Vagina (tissue), 2 donors: ENCODE measurements at places on chromosomes 5 and 9. TPM values are rescaled to one million over a fixed set of nuclear protein-coding genes. Genes with fewer than 3 reads are reported as not detected.

Gene ANKRD31
- total RNA-seq = 1.2 TPM

- H3K4me3 ChIP-seq = no peak overlapping the region
- H3K36me3 ChIP-seq = no peaks in the 10 kb centered on the region
- no peaks in the 10 kb centered on the region for H3K4me1 ChIP-seq
- H3K27ac ChIP-seq = no peak overlapping the region
- no peak for DNase-seq
These were observed 4.8 kb downstream of the DNAH5 start for GRCh38 chr5:13939638-13940037.

DNA sequence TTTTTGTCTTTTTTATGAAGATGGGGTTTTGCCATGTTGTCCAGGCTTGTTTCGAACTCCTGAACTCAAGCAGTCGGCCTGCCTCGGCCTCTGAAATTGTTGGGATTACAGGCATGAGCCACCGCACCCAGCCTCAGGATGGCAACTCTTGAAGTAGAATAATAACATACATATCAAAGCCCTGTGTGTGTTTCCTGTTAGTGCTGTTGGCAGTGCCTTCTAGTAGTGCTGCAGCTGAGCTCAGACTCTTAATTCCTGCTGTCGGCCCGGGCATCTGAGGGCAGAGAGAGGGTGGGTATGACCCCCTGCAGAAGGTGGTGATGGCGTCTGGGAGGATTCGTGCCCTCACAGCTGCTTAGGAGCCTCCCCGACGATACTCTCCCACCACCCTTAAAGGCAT lies 227.2 kb downstream of the PDZD2 start:
- no peaks in the 10 kb centered on the region for H3K36me3 ChIP-seq
- H3K4me1 ChIP-seq = no peaks in the 10 kb centered on the region
- H3K4me3 ChIP-seq = no peak overlapping the region
- H3K27me3 ChIP-seq = no peaks in the 10 kb centered on the region
- H3K27ac ChIP-seq = no peak overlapping the region

DNA sequence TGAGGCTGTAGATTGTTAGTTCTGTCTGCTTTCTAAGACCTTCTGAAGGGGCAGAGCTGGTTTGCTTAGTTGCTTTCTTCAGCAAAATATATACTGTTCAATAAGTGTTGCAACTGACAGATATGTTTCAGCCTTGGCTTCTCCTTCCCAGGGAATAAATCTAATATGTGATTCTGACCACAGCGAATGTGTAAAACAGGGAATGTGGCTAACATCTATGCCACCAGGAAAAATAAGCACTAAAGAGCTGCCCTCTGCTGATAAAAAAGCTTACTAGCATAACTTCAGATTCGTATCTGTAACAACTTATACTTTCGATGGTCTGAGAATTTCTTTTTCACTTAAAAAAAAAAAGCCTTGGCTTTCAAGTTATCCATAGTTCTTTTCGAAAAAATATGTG lies 13.0 kb upstream of the OSMR start:
- H3K27ac ChIP-seq = no peak overlapping the region
- H3K36me3 ChIP-seq = no peaks in the 10 kb centered on the region
- H3K27me3 ChIP-seq = no peaks in the 10 kb centered on the region
- DNase-seq = no peak

Gene HTR1A
- not detected for total RNA-seq

Gene GPX8
- 22.1 TPM for total RNA-seq

DNA sequence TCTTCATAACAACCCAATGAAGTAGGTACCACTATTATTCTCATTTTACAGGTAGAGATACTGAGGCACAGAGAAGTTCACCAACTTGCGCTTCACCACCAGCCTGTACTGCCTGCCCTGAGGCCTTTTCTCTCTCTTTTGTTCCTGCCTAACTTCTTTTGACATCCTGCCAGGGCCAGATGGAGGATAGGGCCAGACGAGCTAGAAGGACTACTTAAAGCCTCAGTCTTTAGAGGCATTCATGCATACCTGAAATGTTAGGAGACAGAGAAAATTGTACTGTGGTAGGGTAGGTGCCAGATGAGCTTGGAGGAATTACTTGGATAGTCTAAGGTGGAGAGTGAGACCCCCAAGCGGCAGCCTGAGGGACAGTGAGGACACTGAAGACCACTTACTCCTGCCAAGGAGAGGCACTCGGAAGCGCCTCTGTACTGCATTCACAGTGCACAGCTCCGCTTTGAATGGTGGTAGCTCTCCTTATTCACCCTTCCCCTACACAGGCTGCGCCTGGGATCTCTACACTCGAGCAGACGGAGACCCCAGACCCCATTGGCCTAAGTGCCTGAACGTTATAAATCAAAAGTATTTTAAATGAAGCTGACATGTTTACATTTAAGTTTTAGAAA lies 6.2 kb upstream of the ORM1 start:
- DNase-seq = peak; percentile 19
- no peaks in the 10 kb centered on the region for H3K27me3 ChIP-seq
- H3K36me3 ChIP-seq = no peaks in the 10 kb centered on the region
- H3K4me1 ChIP-seq = no peaks in the 10 kb centered on the region
- no peak overlapping the region for H3K27ac ChIP-seq

DNA sequence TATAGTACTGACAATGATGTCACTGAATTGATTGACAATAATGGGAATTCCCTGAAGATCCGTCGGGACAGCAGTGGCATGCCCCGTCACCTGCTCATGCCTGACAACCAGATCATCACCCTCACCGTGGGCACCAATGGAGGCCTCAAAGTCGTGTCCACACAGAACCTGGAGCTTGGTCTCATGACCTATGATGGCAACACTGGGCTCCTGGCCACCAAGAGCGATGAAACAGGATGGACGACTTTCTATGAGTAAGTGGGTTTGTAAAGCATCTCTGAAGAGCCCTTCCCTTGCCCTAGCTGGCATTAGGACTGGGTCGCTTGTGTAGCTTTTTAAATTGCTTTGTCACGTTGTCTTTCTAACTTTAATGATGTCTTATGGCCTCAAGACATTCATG lies 72.7 kb upstream of the WWC1 start:
- H3K27ac ChIP-seq = no peak overlapping the region
- DNase-seq = no peak

DNA sequence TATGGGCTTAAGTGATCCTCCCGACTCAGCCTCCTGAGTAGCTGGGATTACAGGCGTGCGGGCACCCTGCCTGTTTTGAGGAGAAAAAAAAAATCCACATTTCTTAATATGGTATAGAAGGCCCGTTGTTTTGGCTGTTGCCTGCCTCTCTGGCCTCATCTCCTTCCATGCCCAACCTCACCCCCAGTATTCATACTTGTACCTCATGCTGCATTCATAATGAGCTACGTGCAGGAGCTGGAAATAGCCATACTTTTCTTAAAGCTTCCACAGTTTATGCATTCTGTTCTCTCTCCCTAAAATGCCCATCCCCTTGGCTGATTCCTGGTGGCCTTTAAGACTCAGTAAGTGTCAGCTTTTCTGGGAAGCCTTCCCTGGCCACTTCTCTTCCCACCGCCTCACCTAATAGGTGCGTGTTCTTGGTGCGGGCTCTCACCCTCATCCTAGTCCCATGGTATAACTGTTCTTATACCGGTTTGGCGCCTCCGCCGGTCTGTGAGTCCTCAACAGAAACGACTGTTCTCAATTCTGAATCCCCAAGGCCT lies 2.1 kb upstream of the TPM2 start:
- peak overlapping the region; percentile 96 for H3K27ac ChIP-seq
- H3K36me3 ChIP-seq = no peaks in the 10 kb centered on the region
- DNase-seq = no peak
- peaks cover 27% of the 10 kb centered on the region for H3K4me1 ChIP-seq

DNA sequence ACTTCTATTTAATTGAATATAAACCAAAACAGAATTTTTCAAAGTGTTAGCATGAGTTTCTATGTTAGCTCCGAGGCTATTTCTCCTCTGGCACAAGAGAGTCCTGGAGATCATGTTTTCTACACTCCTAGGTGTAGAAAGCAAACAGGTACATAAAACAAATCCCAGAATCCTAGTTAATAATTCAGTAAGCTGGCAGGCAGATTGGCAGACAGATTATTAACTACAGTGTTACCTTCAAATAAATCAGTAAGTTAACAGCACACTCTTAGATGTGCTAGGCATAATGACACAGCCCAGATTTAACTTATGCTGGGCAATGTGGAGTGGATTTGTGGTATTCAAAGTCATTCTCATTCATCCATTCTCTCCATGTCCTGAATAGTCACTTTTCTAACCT lies 282.8 kb upstream of the RPS23 start:
- no peaks in the 10 kb centered on the region for H3K36me3 ChIP-seq
- no peak overlapping the region for H3K27ac ChIP-seq
- H3K4me1 ChIP-seq = no peaks in the 10 kb centered on the region
- no peak for DNase-seq
- no peaks in the 10 kb centered on the region for H3K27me3 ChIP-seq
- H3K4me3 ChIP-seq = no peak overlapping the region

GRCh38 chr5:68707575-68707974 lies 386.2 kb upstream of the SLC30A5 start:
- H3K27me3 ChIP-seq = no peaks in the 10 kb centered on the region
- H3K4me3 ChIP-seq = no peak overlapping the region
- H3K4me1 ChIP-seq = peaks cover 14% of the 10 kb centered on the region

Gene PCBD2
- total RNA-seq = 6.1 TPM

GRCh38 chr5:74326571-74327338 lies 313.8 kb downstream of the ENC1 start:
- H3K27me3 ChIP-seq = no peaks in the 10 kb centered on the region
- H3K27ac ChIP-seq = no peak overlapping the region
- no peak overlapping the region for H3K4me3 ChIP-seq
- no peaks in the 10 kb centered on the region for H3K36me3 ChIP-seq
- no peak for DNase-seq
- no peaks in the 10 kb centered on the region for H3K4me1 ChIP-seq

GRCh38 chr5:168550656-168551055 lies 21.6 kb downstream of the FBLL1 start:
- DNase-seq = no peak
- no peaks in the 10 kb centered on the region for H3K4me1 ChIP-seq
- H3K36me3 ChIP-seq = peaks cover 8% of the 10 kb centered on the region
- H3K4me3 ChIP-seq = no peak overlapping the region

Gene SPATA31A3
- total RNA-seq = not detected

Gene PCDHA11
- total RNA-seq = not detected

Gene PHAX
- 44.7 TPM for total RNA-seq

DNA sequence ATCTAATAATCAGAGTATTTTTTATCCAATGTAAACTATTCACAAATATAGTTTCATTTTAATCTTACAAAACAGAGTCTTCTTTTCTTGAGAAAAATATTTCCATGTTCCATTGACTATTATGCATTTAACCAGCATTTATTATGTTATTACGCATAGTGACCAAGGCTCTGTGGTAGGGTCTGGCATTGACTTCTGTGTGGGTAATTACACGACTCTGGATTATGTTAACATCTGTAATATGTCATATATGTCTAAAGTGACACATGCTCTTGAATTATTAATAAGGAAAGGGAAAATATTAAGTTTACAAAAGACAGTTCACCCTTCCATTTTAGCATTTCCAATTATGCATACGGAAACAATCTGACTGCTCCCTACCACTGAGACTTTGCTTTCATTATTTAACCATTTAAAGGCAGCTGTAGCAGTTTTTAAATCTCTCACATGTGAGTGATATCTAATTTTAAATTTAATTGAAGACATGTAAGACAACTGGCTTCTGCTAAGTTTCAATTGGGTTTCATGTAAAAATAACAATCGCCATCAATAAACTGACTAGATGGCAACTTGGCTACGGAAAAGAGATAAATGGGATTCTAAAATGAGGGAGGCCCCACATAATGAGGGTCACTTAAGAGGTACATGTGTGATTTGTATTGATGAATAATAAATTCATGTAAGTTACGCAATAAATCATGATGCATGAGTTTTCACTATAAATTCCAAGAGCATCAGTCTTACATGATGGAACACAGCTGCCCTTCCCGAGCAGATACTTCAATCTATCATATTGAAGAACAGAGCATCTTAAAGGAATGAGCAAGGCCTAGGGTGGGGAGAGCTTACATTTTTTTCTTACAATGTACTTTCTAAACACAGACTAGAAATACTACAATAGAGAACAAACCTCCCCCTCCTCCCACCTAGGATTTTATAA lies 1056.8 kb downstream of the MAT2B start:
- no peaks in the 10 kb centered on the region for H3K36me3 ChIP-seq
- H3K27me3 ChIP-seq = no peaks in the 10 kb centered on the region
- no peak overlapping the region for H3K27ac ChIP-seq

DNA sequence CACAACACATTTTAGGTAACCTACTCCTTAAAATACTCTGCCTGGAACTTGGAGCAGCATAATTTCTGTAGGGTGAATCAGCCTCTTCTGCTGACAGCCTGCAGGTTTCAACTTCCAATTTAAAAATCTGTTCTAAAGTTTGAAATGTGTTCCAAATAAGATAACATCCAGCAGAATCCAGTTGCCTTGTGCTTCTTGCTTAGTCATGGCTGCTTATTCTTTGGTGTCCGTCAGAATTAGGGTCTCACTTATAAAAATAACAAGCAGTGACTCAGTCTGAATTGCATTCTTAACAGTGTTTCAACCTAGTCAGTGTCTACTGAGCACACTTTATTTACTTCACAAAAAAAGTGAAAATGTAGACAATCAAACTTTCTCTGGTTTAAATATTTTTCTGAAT lies 3.7 kb downstream of the CDH6 start:
- H3K27me3 ChIP-seq = no peaks in the 10 kb centered on the region
- H3K36me3 ChIP-seq = no peaks in the 10 kb centered on the region
- no peak overlapping the region for H3K27ac ChIP-seq
- no peak for DNase-seq
- H3K4me3 ChIP-seq = no peak overlapping the region

DNA sequence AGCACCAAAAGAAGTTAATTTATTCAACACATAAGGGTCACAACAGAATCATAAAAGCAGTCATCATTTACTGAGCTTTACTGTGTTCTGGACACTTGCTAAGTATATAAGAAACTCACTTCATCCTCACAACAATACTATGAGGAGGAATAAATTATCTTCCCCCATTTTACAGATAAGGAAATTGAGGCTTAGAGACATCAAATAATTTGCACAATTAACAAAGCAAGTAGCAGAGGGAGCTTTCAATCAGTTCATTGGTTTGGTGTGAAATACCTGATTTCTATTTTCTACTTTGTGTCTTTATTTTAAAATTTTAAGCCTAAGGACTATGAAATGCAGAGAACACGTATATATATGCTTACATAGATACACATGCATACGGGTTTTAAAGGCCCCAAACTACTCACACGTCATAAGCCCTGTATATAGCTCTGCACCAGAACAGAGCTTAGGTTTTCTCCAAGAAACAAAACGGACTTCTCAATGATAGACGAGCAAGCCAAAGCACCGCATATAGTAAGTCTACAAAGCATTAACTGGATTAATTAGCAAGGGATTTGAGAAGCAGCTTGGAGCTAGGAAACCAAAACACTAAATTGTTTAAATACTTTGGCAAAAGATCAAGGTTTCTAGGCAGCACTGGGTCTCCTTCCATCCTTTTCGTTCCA lies 95.6 kb downstream of the DENND1A start:
- no peaks in the 10 kb centered on the region for H3K36me3 ChIP-seq
- peaks cover 12% of the 10 kb centered on the region for H3K4me1 ChIP-seq

DNA sequence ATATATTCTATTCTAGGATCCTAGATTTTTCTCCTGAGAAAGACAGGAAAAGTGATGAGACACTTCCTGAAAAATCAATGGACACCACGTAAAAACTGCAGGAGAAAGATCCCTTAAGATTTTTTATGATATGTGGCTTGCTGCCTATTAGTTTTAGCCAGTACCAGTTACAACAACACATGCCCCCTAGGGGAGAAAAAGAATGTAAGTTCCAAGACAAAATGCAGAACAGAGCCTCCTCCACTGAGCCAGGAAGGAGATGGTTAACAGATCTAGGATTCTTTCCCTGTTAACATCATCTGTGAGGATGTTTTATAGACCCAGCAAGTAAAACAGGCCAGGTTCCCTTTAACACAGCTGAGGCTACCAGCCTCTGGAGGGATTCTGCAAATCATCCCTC lies 574.7 kb downstream of the TLE4 start:
- DNase-seq = no peak
- H3K27me3 ChIP-seq = no peaks in the 10 kb centered on the region
- no peaks in the 10 kb centered on the region for H3K4me1 ChIP-seq
- H3K4me3 ChIP-seq = no peak overlapping the region
- H3K27ac ChIP-seq = no peak overlapping the region
